ENCODE measurements at places on chromosomes 11 and 22. TPM values are rescaled to one million over a fixed set of nuclear protein-coding genes. Genes with fewer than 3 reads are reported as not detected.

DNA sequence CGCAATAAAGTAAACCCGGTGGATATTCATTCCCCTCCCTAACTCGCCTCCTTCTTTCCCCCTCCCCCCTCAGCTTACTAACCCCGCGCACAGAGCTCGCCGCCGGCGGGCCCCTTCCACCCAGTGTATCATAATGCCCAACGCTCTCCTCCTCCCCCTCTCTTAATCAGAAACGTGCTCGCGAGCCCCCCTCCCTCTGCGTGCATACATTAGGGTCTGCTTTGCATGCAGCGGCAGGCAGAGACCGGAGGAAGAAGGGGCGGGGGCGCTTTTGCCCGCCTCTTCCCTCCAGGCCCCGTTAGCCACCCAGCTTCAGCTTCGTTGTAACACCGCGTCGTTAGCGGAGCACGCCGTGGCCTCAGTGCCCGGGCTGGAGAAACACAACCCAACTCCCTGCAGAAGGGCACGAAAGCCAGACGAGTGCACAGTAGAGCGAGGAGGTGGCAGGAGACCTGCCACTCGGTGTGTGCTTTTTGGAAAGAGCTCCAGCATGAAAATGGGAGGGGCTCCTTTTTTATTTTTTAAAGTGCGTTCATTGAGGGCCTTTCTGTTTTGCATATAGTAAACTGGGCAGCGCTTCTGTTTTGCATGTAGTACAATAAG, 901 bp upstream of the KMT2A start:
- no peak for DNase-seq

GRCh38 chr22:24706054-24706453, 68.5 kb downstream of the PIWIL3 start:
- peak; percentile 54 for DNase-seq

- DNase-seq = peak; percentile 45
Measured at GRCh38 chr11:45617871-45618601, 47.4 kb downstream of the CHST1 start.

- no peak for DNase-seq
Measured at GRCh38 chr11:58392746-58393145, 13.9 kb downstream of the OR5B3 start.

The GDPD4 gene
- not detected for total RNA-seq

The KRTAP5-7 gene
- total RNA-seq = not detected
